ENCODE measurements at places on chromosomes 16 and 17.

DNA sequence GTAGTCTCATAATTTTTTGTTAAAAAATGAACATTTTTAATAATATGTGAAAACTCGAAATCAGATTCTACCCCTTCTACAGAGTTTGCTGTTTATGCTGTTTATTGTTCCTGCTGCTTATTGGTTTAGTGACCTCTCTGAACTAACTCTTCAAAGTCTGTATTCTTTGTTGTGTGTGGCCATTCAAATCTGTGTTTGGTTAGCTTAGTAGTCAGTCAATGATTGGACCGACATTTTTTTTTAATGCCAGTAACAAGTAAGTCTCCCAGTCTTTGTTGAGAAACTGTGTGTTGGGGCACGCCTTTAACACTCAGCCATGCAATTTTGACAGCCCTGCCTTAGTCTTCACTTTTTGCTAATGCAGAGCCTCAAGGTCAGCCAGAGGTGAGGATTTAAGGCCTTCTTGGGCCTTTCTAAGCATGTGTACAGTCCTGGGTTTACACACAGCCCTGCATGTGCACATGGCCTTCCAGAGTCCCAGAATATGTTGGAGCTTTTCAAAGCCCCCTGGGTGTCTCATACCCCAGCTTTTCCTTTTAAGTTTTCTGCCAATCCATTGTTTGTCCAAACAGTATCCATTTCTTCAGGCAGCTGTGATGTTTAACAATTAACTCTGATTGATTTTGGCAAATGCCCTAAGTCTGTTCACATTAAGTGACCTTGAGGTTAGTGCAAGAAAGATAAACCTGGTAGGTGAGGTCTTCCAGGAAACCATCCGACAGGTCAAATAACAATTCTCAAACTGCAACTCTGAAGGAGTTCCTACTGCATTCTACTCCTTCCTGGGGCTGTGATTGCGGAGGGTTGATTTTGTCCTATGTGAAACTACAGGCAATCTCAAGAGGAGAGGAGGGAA lies 389.3 kb downstream of the PMP22 start:
- DNase-seq: no peak

- DNase-seq: no peak
Measured at GRCh38 chr16:82589407-82589806, 37.4 kb upstream of the CDH13 start.

GRCh38 chr16:6884002-6884401 lies 448.6 kb upstream of the RBFOX1 start:
- DNase-seq: no peak

DNA sequence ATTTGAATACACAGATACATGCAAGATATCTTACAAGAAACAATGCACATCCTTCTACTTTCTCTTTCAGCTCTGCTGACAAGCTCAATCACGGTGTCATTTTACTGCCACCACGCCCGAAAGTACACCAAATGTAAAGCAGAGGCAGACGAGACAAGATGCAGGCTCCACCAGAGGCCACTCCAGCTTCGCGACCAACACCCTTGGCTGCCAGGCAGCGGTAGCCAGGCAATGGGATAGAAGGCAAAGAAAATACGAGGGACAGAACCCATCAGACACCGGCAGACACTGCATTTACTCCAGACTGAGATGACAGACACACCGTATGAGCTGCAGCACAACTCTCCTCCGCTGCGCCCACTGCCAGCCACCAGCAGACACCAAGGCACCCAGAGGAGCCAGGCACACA lies 41.0 kb downstream of the USP22 start:
- no peak for DNase-seq

- no peak for DNase-seq
Measured at GRCh38 chr17:14749269-14749668, 448.4 kb downstream of the HS3ST3B1 start.

DNA sequence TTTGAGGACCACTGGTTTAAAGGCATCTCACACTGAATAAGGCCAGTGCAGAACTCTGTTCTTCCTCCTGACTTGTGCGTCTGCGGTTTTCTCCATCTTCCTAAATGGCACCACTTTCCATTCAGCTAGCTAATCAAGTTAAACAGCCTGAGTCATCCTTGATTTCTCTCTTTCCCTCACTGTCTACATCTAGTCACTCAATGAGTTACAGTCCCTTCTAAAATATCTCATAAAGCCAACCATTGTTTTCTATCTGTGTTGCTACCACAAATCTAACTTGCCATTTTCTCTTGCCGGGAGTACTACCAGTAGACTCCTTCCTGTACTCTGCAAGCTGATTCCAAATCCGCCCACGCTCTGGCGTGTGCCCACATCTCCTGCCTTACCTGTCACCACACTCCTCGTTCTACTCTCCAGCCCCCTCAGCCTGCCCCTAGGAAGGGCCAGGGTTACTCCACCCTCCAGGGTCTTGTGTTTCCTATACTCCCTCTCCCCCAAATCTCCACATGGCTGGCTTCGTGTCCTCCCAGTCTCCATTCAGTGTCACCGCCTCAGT lies 324.5 kb downstream of the SNX29 start:
- DNase-seq: no peak

GRCh38 chr17:82242977-82243647 lies 14.3 kb downstream of the SLC16A3 start:
- no peak for DNase-seq

DNA sequence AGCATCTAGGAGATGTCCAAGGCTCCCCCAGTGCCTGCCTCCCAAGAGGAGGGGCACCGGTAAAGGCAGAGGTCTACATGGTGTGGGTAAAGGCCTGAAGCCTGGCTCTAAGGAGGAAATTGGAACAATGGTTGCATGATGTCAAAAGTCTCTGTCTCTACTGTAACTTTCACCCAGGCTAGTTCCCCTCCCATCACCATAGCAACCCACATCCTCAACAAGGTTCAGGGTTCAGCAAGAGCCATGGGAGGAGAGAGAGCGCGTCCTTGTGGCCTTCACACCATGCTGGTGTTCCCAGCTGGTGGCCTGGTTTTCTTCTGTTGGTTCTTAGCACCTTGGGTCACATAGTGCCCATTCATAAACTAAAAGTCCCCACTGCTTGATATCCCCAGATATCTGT lies 196.7 kb upstream of the CDH5 start:
- DNase-seq: no peak

GRCh38 chr17:13460261-13461000 lies 141.3 kb downstream of the HS3ST3A1 start:
- DNase-seq: no peak

- DNase-seq: no peak
Measured at GRCh38 chr16:3748307-3748706, 31.0 kb upstream of the TRAP1 start.

- no peak for DNase-seq
Measured at GRCh38 chr16:54171626-54172537, 114.7 kb downstream of the IRX3 start.

- DNase-seq: no peak
Measured at GRCh38 chr16:11759997-11760396, 17.3 kb upstream of the TXNDC11 start.

GRCh38 chr16:10817963-10818941 lies at the start of gene TVP23A:
Gene TVP23A (minus strand): TSS chr16:10818794. CDS start chr16:10818493, 301 bp downstream.
- DNase-seq: no peak

GRCh38 chr17:4143563-4144421 lies 795 bp downstream of the CYB5D2 start:
- DNase-seq: peak; percentile 79

- DNase-seq: peak; percentile 78
Measured at GRCh38 chr16:11639925-11640899, 28.0 kb upstream of the SNN start.

- no peak for DNase-seq
Measured at GRCh38 chr17:29611351-29612093, 11.2 kb downstream of the CORO6 start.

- no peak for DNase-seq
Measured at GRCh38 chr17:61874075-61874474, 10.7 kb upstream of the BRIP1 start.

GRCh38 chr17:56186222-56186786 lies 33.0 kb downstream of the ANKFN1 start:
- no peak for DNase-seq

DNA sequence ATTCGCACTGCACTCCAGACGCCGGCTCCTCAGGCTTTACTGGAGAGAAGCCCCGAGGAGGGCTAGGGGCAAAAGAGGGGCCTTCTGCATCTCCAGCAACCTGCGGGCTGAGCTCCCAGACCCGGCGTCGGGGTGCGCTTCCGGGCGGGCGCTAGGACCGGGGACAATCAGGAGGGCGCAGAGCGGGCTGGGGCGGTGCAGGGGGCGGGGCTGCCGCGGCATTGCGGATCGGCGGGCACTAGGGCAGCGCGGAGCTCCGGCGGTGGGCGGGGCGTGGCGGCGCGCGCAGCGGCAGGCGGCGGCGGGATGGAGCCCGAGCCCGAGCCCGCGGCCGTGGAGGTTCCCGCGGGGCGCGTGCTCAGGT lies at the start of gene TSEN54:
Gene TSEN54, plus strand, starts transcription at position 274 of the 364 bp plus-strand sequence. Its CDS starts 33 bp downstream, at position 307.
- peak; percentile 66 for DNase-seq

DNA sequence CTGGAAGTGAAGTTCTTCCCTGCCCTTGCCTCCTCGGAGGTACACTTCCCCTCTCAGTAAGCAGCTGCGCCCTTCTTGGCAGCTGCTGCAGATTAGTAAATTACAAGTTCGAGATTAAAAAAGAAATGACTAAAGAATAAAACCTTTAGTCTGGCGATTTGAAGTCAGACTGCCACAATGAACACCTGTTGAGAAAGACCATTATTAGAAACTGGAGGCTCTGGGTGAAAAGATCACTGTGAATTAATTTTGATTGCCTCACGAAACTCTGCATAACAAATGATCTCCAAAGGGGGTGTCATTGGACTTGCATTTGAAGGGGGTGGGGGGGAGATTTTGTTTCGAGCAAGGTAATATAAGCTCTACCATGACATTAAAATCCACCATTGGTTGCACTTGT lies 39.3 kb downstream of the SALL1 start:
- no peak for DNase-seq

DNA sequence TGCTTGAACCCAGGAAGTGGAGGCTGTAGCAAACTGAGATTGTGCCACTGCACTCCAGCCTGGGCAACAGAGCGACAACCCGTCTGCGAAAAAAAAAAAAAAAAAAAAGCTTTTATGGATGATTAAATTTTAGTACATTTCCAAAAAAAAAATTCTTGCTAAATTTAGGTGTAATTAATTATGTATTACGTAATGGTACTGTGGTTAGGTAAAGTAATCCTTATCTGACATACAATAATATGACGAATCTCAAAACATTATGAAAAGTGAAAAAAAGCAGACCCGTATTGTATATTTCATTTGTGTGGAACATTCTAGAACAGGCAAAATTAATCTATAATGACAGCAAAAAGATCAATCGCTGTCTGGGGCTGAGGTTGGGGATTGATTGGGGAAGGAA lies 10.3 kb upstream of the CORO1A start:
- no peak for DNase-seq

DNA sequence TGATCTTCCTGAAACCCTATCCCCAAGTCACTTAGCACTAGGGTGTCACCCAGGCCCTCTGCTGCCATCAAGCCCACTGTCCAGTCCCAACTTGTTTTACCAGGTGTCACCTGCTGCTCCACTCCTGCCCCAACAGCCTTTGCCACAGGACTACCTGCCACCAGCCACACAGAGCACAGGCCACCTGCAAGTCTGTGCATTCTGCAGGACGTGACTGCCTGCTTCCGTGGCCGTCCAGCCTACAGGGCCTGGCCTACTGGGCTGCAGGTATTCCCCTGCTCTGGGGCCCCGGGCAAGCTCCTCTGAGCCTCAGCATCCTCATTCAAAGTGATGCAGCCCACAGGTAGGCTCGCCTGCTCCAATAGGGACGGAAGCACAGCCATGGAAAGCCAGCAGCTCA lies 3.2 kb downstream of the MCRIP1 start:
- no peak for DNase-seq

DNA sequence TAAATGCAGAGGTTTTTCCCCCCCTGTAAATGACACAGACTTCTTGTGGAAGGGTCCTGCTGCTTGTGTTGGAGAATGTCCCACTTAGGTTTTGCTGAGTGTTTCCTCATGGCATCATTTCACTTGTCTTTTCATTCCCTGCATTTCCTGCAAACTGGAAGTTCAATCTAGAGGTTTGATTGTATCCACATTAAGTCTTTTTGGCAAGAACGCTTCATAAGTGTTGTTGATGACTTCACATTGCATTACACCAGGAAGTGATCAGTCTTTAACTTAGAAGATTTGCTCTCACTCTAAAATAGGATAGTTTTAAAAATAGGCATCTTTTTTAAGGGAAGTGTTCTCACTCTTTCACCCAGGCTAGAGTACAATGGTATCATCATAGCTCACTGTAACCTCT lies 67.2 kb downstream of the RPTOR start:
- DNase-seq: no peak

DNA sequence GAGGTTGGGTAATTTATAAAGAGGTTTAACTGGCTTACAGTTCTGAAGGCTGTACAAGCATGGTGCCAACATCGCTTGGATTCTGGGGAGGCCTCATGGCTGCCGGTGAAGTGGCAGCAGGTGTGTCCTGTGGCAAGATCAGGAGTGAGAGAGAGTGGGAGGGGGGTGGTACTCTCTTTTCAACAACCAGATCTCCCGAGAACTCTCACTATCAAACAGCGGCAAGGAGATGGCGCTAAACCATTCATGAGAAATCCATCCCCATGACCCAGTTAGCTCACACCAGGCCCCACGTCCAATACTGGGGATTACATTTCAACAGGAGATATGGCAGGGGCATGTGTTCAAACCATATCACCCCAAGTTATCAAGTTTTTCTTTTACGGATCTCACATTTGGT lies 44.0 kb upstream of the CBX4 start:
- DNase-seq: no peak

DNA sequence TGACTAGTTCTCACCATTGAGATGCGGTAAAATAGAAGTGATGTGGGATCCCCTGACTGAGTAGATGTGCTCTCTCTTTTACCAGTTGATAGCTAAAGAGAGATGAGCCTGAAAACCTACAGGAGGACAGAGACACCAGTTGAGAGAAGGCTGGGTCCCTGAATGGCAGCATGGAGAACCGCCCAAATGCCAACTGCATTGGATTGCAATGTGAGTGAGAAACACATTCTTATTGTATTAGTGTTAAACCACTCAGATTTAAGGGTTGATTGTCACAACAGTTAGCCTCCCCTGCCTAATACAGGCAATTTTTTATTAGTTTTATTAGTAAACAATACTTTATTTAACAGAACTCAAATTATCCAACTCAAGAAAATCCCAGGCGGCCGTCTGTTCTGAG lies 61.2 kb downstream of the SPACA3 start:
- DNase-seq: no peak

DNA sequence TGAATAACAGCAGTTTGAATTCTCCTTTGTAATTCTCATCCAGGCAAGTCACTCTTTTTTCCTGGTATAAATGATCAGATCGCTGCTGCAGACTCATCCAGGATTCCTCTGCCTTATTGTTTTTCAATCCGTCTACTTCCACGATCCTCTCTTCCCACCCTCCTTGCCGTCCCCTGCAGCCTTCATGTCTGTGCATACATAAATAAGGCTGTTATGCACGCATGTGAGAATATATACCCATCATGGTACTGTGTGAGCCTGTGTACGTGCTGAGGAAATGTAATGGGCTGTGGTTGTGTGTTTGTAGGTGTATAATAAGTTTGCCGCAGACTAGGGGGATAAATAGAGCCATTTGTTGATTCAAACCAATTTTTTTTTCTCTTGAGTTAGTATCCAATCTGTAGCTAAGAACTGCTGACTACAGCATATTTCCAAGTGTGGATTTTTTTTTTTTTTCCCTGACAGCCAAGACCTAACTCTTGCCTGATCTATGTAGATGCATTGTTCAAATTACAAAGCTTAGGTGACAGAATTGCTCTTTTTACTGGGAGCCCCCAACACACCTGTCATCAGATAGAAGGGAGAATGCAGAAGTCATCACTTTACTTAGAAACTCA lies 62.2 kb downstream of the RBFOX1 start:
- DNase-seq: no peak

Measured in bone marrow (tissue), 2 donors.